DMS79 (cell line): ENCODE measurements at places on chromosomes 4 and X.
A peak's percentile ranks its signal among the peaks of the same experiment; 100 is the strongest.

DNA sequence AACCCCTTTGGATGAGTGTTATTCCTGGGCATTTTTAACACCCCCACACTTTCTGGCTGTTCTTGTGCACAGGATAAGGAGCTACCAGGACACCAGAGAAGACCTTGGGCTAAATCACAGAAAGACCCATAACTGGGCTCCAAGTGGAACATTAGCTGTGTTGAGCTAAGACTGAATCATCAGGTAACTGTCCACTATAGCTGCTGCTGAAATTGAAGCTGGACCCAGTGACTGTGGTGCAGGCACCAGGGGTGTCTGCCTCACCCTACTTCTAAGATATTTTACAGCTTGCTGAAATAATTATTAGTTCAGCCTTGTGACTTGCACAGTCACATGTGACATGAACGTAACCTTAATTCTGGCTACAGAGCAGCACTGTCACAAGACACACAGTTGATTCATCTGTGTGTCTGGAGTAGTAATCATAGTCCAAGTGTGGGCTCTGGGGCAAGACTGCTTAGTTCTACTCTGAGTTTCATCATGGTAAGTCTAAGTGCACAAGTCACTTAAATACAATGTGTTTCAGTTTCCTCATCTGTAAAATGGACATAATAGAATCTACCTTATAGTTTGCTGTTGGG is 127.4 kb downstream of the SLC39A8 start:
- no peak for DNase-seq

GRCh38 chr4:108272046-108272445 is 103.3 kb upstream of the LEF1 start:
- DNase-seq: no peak

- DNase-seq: no peak
Observed at GRCh38 chrX:136047969-136048368, 62.7 kb downstream of the SLC9A6 start.

- no peak for DNase-seq
Observed at GRCh38 chr4:139458999-139459398, 5.1 kb downstream of the RAB33B start.

GRCh38 chrX:71935476-71935875 is 24.8 kb downstream of the NHSL2 start:
- peak; percentile 68 for DNase-seq

DNA sequence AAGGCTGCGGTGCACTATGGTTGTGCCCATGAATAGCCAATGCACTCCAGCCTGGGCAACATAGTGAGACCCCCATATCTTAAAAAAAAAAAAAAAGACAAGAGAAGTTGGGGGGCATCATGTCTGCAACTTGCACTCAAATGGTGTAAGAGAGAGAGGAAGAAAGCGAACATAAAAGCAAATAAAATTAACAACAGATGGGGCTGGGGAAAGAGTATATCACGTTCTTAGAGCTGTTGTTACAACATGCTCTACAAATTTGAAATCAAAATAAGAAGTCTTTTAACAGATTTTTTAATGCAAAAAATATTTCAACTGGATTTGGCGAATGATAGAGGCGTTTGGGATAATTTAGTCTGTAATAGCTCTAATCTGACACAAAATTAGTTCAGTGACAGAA is 144.9 kb downstream of the FNIP2 start:
- DNase-seq: no peak

DNA sequence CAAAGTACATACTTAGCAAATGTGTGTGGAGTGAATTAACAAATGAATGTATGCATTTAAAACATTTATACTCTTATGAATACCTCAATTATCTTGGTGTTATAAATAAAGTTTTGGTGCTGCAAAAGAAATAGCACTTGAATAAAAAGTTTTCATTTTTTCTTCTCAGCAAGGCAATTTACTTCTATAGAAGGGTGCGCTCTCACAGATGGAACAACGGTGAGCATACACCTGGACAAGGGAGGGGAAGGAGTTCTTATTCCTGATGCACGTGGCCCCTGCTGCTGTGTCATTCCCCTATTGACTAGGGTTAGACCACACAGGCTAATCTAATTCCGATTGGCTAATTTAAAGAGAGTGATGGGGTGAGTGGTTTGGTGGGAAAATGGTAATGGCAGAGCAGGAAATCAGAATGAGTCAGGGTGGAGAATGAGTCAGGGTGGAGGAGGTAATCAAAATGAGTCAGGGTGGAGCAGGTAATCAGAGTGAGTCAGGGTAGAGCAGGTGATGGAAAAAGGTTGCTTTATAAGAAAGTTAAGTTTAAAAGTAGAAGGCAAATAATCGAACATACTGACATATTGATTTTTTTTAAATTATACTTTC is 28.2 kb upstream of the PGK1 start:
- DNase-seq: no peak

GRCh38 chr4:156560701-156561100 is 410.9 kb downstream of the PDGFC start:
- no peak for DNase-seq

- DNase-seq: no peak
Observed at GRCh38 chr4:140004549-140004895, 149.5 kb downstream of the MAML3 start.

DNA sequence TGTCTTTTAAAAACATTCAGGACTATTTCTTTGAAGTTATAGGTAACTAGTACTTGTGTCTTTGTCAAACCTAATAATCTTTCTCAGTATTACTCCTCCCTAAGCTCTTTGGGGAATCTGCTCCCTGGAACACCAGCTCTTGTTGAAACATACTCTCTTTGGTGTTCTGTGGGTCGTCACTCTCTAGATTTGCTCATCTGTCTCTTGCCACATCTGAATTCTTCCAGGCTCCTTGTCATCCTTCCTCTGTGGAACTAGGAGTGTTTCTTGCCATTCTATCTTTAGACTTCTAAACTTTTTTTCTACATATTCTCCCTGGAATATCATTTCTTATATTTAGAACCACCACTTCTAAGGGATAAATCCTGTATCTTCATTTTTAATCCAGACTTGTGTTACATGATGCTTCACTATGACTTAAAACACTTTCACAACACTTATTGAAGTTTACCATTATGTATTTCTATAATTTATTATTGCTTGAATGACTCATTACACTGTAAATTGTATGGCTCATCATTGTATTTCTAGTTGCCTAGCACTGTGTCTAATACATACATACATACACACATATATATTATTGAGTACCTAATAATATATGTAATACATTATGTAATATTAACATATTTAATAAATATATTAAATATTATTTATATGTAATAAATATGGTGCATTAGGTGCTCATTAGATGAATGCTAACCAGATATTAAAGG is 186.1 kb downstream of the TMA16 start:
- no peak for DNase-seq
